Stimulated activated CD4-positive, alpha-beta T cell treated with anti-CD3 and anti-CD28 coated beads, Interleukin-1b, Interleukin-23, amount 100 ng/mL, for 48 hours (primary cell): ENCODE measurements at places on chromosomes 13 and 19.

DNA sequence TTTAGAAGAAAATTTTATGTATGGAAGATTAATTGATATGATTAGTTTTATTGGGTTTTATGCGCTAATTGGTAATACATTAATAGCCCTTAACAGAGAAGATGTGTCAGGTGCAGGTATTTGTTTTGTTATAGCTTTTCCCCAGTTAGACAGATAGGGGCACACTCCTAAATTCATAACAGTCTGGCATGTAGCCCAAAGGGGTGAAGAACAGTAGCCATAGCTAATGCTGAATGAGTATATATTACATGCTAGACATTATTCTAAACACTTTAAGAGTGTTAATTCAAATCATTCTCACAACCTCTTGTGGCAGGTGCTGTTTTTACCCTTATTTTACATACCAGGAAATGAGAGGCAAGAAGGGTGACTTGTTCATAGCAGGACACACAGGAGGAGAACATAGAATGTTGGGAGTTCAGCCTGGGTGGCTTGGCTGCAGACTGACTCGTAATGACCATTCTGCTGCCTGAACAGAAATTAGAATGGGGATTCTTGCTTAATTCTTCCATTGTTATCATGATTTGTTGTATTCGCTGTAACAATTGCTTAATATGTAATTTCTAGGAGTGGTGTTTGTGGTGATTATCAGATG lies 20.1 kb downstream of the PCCA start:
- DNase-seq = no peak

- peak; percentile 19 for DNase-seq
Measured at GRCh38 chr13:43061496-43062280, 38.3 kb downstream of the DNAJC15 start.

GRCh38 chr19:11995174-11995573 lies 30.3 kb downstream of the ZNF763 start:
- no peak for DNase-seq

DNA sequence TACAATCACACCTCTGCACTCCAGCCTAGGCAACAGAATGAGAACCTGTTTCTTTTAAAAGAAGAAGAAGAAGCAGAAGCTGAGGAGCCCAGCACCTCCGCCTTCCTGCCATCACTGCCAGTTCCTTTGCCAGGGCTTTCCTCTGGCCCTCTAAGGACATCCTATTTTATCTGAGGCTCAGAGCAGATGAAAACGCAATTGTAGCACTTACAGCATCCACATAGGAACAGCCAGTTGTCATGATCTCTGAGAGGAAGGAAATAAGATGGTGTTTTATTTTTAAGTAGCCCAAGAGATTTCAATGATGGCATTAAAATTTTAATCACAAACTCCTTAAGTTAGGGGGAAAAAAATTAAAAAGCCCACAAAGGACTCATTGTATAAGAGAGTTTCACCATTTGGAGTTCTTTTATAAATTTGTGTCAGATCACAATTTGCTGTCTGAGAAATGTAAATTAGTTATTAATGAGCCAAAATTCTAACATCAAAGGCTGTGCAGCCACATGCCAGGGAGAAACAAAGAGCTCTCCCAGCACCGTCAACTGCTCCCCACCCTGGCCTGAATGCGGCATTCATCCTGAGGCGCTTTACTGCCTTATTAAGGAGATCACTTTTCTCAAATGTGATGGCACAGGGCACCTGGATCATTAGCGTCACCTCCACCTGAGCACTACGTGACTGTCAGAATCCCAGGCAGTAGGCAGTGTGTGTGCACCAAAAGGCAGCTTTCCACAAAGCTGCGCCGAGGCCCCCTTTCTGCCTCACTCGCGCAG lies 393.0 kb downstream of the FOXO1 start:
- no peak for DNase-seq

DNA sequence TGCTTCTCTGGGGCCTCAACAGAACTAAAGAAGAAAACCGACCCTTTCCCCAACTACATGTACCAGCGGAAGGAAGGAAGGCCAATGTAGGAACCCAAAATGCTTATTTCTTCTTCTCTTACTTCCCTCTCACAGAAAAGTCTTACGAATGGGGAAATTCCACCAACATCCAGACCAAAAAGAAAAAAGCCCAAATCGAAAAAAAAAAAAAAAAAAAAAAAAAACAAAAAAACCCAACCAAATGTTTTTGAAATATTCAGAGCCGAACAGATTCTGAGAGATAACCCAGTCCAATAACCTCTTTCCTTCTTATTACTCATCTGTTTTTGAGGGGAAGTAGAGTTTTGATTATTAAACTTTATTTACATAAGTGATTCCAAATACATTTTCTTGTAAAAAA lies 3.9 kb downstream of the PPM1N start:
- DNase-seq = no peak

DNA sequence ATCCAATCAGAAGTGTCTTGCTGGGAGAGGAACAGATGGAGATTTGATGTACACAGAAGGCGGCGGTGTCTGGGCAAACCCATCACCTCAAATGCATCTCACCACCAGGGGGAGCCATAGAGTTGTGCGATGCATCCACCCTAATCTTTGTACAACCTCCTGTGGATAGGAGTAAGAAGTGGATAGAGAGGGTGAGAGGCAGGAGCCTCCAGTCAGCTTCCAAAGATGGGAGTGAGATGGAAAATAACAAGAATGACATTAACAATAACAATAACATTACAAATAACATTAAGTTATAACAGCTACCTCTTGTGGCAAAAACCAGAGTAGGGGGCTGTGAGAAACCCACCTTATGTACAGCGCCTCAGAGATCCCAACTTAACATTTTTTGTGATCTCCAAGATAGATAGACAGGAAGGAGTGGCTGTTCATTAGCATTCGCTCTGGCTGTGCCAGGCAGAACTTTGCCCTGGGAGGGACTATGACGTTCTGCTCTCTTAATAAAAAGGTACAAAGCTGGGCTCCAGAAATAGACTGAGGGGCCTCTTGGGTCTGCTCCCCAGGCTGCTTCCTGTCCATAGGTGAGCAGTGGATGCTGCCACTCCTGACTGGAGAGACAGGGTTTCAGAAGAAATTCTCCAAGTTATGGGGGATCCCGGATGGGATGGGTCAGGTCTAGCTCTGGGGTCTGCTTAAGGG lies 5.2 kb upstream of the CEACAM18 start:
- DNase-seq = peak; percentile 86

DNA sequence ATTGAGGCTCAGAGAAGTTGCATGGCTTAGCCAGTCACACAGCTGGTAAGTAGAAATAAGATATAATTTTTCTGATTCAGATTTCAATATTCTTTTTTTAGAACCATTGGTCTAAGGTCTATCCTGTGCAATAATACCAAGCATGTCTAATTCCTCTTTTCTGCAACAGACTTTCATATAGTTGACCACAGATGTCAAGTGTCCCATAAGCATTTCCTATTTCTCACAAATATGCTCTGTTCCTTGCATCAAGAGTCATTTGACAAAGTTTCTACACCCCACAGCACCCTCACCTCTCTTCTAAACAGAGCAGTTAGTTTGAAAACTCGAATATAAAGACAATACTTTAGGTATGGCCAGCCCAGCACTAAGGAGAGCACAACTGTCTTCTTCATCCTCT lies 26.8 kb upstream of the SACS start:
- no peak for DNase-seq

GRCh38 chr19:42028304-42029216 lies 34.5 kb upstream of the ATP1A3 start:
- DNase-seq = peak; percentile 31

DNA sequence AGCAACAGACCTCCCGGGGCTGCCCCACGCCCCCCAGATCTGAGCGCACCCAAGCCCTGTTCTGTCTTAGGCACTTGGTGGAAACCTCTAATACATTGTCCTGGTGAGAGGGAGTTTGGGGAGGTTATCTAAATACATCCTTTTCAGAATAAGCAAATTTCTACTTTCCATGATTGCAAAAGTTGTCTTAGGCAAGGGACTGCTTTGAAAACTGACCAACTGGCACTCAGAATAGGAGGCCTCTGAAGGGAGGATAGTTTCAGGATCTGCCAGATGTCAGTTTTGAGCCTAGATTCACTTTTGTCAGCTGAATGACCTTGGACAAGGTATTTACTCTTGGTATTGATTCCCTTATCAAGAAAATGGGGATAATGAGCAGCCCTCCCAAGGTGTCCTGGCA lies 11.8 kb downstream of the SERP2 start:
- DNase-seq = no peak

DNA sequence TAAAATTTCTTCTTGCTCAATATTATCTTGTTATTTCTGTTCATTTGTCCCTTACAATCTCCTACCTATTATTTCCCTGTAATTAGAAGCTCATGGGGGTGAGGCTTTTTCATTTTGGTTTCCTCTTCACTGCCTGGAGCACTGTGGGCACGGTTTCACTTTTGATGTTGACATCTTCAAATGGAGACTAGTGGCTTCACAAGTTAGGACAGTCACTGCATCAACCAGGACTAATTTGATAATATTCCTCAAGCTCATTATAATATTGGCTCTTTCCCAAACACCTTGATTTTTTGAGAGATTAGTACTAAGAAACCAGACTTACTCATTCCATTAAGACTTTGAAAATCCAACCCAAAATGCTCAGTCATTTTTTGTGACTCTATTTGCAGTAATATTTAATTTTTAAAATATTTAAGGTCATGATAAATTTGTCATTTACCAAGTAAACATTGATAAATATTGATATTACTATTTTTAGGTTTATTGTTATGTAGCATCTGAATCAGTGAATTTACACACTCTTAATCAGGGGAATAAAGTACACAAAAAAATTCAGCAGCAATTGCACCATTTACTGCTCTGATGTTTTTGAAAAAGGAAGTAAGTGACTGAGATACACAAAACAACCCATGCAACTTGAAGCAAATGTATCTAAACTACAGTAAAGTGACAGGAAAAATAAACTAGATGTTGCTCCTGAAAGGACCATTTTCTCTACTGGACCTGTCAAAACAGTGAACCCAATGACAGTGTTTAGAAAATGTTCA lies 28.8 kb upstream of the RCBTB2 start:
- DNase-seq = no peak

DNA sequence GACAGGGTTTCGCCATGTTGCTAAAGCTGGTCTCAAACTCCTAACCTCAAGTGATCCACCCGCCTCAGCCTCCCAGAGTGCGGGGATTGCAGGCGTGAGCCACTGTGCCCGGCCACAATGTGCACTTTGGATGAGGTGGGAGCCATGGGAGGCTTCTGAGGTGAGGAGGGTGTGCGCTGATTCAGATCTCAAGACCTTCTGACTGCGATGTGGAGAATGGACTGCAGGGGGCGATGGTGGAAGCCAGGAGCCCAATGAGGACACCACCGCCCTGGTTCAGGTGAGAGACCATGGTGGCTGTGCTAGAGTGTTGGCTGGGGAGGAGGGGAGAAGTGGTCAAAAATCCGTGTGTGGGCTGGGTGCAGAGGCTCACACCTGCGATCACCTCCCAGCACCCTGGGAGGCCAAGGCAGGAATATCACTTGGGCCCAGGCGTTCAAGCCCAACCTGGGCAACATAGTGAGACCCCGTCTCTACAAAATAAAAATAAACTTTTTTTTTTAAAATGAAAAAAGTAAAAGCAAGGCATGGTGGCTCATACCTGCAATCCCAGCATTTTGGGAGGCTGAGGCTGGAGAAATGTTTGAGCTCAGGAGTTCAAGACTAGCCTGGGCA lies 5.6 kb downstream of the INAFM1 start:
- DNase-seq = peak; percentile 72

DNA sequence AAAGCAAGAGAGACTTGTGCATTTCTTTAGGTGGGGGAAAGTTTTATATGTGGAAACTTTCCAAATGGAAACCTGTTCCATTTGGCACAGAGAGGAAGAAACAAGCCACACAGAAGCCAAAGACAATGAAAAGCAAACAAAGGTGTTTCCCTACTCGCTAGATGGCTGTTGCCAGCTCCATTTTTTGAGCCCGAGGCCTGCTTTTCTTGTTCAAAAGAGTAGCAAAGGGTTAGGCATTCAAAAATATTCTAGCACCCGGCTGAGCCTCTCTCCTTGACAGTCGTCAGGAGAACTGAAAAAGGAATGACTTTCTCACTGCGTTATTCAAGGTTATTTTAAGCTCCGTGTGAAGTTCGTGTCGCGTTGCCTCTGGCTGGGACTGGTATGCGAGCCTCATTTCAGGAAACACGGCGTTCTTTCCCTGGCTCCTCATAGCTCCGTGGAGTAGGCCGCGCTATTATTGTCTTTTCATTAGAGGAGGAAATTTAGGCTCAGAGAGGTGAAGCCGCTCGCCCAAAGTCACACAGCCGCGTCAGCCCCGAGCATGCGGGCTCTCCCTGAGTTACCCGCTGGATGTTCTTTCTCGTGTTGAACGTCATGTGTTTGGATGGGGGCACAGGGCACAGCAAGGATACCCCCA lies 7.6 kb downstream of the TRPM4 start:
- no peak for DNase-seq

DNA sequence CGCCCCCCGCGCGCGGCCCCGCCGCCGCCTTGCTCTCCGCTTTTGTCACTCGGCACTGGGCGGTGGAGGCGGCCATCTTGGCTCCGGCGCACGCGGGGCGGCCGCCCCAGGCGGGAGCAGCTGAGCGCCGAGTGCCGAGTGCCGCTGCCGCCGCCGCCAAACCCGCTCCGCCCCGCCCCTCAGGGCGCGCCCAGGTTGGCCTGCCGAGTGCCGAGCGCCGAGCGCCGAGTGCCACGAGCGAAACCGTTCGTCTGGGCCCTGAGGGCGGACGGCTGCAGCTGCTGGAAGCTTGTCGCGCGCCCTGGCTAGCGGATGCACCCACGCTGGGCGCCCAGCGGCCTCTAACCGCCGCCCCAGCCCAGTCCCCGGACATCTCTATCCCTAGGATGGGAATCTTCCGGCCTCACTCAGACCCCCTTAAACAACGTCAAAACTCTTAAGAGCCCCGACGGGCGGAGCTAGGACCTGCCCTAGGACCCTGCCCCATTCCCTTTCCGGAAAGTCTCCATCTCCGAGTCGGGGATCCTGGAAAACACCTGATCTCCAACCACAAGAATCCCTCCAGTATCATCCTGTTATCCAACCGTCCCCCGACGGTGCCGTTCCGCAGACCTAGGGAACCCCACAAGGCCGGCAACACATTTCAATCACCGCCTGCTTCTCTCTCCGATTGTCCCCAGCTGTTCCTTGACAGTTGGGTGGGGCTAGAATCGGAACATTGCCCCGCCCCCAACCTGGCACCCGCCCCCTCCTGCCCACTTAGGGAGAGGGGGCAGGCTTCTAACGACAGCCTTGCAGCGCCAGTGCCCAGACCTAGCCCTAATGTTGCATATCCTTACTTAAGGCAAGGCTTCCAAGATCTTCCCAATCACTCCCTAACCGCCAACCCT lies 14.1 kb upstream of the AKAP8L start:
- DNase-seq = peak; percentile 92

DNA sequence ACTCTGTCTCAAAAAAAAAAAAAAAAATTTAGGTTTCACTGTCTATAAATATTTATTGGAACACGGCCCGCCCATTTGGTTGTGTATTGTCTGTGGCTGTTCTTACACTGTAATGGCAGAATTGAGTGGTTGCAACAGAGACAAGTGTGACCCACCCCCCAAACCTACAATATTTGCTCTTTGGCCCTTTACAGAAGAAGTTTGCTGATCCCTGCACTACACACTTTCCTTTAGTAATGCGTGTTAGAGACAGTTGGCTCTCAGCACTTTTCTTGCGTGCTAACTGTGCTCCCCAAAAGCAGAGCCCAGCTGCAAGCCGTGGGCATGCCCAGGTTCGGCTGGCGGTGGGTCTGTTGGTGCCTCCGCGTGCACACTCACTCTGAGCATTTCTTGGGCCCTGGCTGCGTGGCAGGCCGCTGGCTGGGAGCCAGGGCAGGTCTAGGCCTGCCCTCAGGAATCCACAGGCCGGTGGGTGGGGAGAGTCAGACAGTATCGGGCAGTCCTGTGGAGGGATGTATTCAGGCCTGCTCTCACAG lies 72.6 kb downstream of the SIPA1L3 start:
- no peak for DNase-seq
